ENCODE measurements at places on chromosomes 5 and 9. TPM values are rescaled to one million over a fixed set of nuclear protein-coding genes. Genes with fewer than 3 reads are reported as not detected.

- DNase-seq, result no peak
Measured at GRCh38 chr9:82491604-82492003, 503.0 kb downstream of the SPATA31D1 start.

- DNase-seq, result no peak
Measured at GRCh38 chr5:87282269-87282668, 14.6 kb downstream of the RASA1 start.

DNA sequence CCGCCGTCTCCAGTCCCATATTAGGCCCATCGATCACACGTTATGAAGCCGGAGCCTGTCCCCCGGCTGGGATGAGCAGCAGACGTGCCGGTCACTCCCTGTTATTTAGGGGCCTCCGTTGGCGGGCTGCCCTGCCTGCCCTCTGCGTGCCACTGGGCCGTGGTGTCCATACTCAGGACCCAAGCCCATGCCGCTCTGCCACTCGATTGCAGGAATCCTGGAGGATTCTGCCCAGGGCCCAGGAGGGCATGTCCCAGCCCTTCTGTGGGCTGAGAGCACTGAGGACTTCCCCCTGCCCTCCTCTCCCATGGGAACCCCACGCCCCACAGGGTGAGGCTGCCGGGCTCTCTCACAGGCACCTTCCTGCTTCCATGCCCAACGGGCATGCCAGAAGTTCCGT is 19.6 kb upstream of the LAMC3 start:
- DNase-seq, result no peak

DNA sequence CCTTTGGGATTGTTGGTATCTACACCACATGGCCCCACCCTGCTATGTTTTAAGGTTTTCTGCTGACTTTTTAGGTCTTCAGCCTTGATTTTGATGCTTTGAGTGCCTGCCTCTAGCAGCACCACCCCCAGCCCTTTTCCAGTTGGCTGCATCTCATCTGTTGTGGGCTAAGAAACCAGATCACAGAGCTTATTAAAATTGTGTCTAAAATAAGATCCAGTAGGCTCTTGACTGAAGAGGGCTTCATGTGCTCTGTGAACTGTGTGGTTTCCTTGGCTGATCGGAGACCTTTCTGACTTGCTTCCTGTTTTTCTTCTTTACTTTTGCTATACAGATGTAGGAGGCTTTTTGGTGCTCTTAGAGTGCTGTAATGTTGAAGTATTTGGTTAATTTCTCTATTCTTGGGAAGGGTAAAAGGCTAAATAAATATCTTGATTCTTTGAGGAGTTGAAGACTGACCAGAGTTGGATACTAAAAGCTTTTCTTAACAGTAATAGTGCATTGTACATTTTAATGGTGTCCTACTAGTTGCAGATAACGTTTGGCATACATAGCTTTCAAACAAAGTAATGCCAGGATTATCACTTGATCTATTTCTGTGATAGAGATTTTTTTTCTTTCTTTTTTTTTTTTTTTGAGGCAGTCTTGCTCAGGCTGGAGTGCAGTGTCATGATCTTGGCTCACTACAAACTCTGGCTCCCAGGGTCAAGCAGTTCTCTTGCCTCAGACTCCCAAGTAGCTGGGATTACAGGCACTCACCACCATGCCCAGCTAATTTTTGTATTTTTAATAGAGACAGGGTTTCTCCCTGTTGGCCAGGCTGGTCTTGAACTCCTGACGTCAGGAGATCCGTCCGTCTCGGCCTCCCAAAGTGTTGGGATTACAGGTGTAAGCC is 4.5 kb downstream of the UBE2D2 start:
- DNase-seq, result no peak

GRCh38 chr9:976943-977837 is 735 bp downstream of the DMRT3 start:
- DNase-seq, result no peak

DNA sequence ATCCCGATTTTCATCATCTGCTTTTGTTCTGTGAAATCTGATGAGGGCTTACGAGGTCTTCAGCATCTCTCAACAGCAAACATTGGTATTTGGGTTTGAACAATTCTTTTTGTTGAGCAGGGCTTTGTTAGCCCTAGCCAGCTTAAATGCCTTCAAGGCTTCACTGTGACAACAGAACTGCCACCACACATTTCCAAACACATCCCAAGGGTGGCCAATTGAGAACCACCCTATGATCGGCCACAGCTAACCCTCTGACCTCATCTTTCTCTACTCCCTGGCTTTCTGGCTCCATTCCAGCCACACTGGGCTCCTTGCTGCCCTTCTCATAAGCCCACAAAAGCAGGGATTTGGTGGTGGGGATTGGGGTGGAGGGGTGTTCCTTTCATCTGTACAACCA is 17.6 kb downstream of the MTX3 start:
- DNase-seq, result no peak

GRCh38 chr9:93606187-93606586 is 29.8 kb downstream of the PHF2 start:
- no peak for DNase-seq

GRCh38 chr9:105147110-105147871 is 97.2 kb upstream of the SLC44A1 start:
- no peak for DNase-seq

The HACD4 gene
- 3.6 TPM for polyA plus RNA-seq
